ENCODE measurements at places on chromosomes 7 and 10. TPM values are rescaled to one million over a fixed set of nuclear protein-coding genes. Genes with fewer than 3 reads are reported as not detected.

The KIF11 gene
- total RNA-seq: 1.2 TPM

The CPN1 gene
- total RNA-seq: not detected

The C1QL3 gene
- total RNA-seq: not detected

The IKZF1 gene
- 53.5 TPM for total RNA-seq

The HK1 gene
- total RNA-seq: 98.5 TPM

The GPR15LG gene
- not detected for total RNA-seq

The CPA1 gene
- total RNA-seq: not detected

The HYAL4 gene
- total RNA-seq: not detected

The PTF1A gene
- total RNA-seq: not detected

Measured in upper lobe of left lung (tissue), 6 donors.